ENCODE measurements at places on chromosomes 2 and 18. TPM values are rescaled to one million over a fixed set of nuclear protein-coding genes. Genes with fewer than 3 reads are reported as not detected.

DNA sequence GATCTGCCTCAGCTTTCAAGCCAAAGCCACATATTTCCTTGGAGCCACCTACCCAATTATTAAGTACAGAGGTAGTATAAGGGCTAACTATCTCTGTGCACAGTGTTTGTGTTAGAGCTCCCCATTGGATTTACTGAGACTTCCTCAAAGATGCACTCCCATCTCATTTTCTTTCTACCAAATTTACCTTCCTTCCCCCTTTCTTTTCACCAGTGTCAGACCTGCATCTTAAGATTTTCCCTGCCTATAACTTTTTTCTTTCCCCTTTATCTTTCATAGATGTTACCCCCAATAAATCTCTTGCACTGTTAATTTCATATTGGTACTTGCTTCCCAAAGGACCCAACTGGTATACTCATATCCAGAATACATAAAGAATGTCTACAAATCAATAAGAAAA lies 5.9 kb upstream of the REL start:
- no peak overlapping the region for H3K27ac ChIP-seq
- H3K4me1 ChIP-seq, result peaks cover 31% of the 10 kb centered on the region
- H3K36me3 ChIP-seq, result peaks cover 2% of the 10 kb centered on the region
- no peak overlapping the region for H3K4me3 ChIP-seq
- H3K27me3 ChIP-seq, result no peaks in the 10 kb centered on the region
- no peak for DNase-seq

DNA sequence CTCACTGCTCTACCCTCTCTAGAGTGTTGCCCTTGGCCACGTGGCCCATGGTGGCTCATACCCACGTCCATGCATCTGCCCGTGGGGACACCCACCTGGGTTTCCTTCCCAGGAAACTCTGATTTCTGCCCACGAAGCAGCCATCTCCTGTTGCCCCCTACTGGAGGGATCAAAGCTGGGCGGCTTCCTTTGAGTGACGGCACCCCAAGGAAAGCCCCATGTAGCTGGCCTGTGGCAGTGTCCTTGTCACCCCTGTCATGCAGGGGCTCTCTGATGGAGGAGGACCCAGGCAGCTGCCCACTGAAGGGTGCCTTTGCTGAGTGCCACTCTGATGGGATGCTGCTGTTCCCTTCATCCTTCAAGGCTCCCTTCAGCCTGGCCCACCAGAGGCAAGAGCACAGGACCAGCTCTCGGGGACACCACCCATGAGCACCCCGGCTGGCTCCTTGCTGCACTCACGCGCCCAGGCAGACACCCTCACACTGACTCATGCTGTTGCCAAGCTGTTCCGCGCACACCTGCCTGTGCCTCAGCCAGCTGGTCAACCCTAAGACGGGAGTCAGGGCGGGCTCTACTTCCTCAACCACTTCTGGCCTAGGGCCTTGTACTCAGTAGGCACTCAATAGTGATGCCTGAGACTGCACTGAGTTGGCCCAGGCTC lies 101.1 kb downstream of the CTIF start:
- H3K36me3 ChIP-seq, result no peaks in the 10 kb centered on the region
- no peak overlapping the region for H3K4me3 ChIP-seq
- no peaks in the 10 kb centered on the region for H3K4me1 ChIP-seq
- no peak overlapping the region for H3K27ac ChIP-seq
- no peak for DNase-seq

GRCh38 chr2:97911206-97911921 lies 84.4 kb downstream of the TMEM131 start:
- DNase-seq, result no peak
- no peaks in the 10 kb centered on the region for H3K27me3 ChIP-seq
- H3K27ac ChIP-seq, result no peak overlapping the region
- H3K4me1 ChIP-seq, result peaks cover 40% of the 10 kb centered on the region
- H3K4me3 ChIP-seq, result no peak overlapping the region
- peaks cover 24% of the 10 kb centered on the region for H3K36me3 ChIP-seq

- no peaks in the 10 kb centered on the region for H3K36me3 ChIP-seq
- no peaks in the 10 kb centered on the region for H3K4me1 ChIP-seq
- no peak overlapping the region for H3K4me3 ChIP-seq
- H3K27ac ChIP-seq, result no peak overlapping the region
- DNase-seq, result no peak
Observed at GRCh38 chr18:7034924-7035323, 82.7 kb downstream of the LAMA1 start.

DNA sequence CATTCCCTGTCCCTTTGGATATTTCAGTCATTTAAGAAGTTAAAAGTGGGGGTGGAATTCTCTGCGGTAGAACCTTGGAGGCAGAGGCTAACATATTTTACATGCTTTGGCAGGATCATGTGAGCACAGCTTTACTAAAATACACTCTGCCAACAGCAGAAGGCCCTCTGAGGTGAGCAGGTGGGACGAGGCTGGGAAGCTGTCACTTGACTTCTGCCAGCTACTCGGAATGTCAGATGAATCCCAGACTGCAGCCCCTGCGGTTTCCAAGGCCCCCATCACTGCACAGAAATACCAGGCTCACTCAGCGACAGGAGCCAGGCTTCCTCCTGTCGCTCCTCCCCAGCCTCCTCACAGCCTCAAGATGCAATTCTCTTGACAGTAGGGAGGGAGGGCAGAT lies 220.9 kb upstream of the REV1 start:
- no peak for DNase-seq
- no peak overlapping the region for H3K27ac ChIP-seq
- H3K4me3 ChIP-seq, result no peak overlapping the region
- no peaks in the 10 kb centered on the region for H3K36me3 ChIP-seq
- H3K4me1 ChIP-seq, result no peaks in the 10 kb centered on the region
- H3K27me3 ChIP-seq, result no peaks in the 10 kb centered on the region

FSIP2 gene
- total RNA-seq, result 0.10 TPM

TMEM87B gene
- 22.3 TPM for total RNA-seq

All from activated CD4-positive, alpha-beta memory T cell treated with anti-CD3 and anti-CD28 coated beads for 36 hours (primary cell).